ENCODE measurements at places on chromosomes 3 and 15. TPM values are rescaled to one million over a fixed set of nuclear protein-coding genes. Genes with fewer than 3 reads are reported as not detected.

GRCh38 chr3:12471241-12471640 is 13.0 kb upstream of the TSEN2 start:
- H3K27me3 ChIP-seq = peaks cover 5% of the 10 kb centered on the region
- H3K27ac ChIP-seq = no peak overlapping the region
- no peak overlapping the region for H3K4me3 ChIP-seq
- DNase-seq = peak; percentile 62
- no peaks in the 10 kb centered on the region for H3K36me3 ChIP-seq

Gene HHLA2
- not detected for total RNA-seq

Gene SYNPR
- total RNA-seq = 0.18 TPM

DNA sequence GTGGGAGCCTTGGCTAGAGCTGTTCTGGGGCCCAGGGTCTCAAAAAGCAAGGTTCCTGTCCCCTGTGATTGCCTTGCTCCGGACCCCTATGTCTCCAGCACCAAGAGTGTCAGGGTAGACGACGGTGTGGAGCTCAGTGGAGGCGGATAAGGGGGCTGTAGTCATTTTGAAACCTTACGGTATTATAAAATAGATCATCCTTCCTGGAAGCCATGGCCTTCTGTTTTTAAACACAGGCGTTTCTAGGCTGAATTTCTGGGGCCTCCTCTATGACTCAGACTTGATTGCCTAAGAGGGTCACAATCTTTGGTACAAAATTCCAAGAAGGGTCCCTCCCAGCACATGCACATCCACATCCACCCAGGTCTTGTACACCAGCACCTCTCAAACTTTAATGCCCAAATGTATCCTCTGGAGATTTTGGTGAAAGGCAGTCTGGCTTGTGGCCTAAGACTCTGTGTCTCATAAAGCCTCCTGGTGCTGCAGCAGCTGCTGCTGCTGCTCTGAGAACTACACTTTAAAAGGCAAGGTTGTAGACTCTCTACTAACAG is 70.5 kb upstream of the XCR1 start:
- no peak overlapping the region for H3K4me3 ChIP-seq
- no peak overlapping the region for H3K27ac ChIP-seq
- no peaks in the 10 kb centered on the region for H3K36me3 ChIP-seq
- no peak for DNase-seq
- no peaks in the 10 kb centered on the region for H3K27me3 ChIP-seq
- no peaks in the 10 kb centered on the region for H3K4me1 ChIP-seq

- H3K4me3 ChIP-seq = no peak overlapping the region
- peak overlapping the region; percentile 97 for H3K27ac ChIP-seq
- peaks cover 7% of the 10 kb centered on the region for H3K4me1 ChIP-seq
- DNase-seq = peak; percentile 89
- no peaks in the 10 kb centered on the region for H3K36me3 ChIP-seq
These were observed 7.2 kb downstream of the KLHL6 start for GRCh38 chr3:183548262-183548769.

Gene GPR62
- total RNA-seq = 0.40 TPM

- no peak for DNase-seq
- no peak overlapping the region for H3K4me3 ChIP-seq
- no peaks in the 10 kb centered on the region for H3K4me1 ChIP-seq
- H3K27ac ChIP-seq = no peak overlapping the region
- no peaks in the 10 kb centered on the region for H3K27me3 ChIP-seq
These were observed 28.7 kb downstream of the ATP6V1A start for GRCh38 chr3:113775516-113775915.

GRCh38 chr3:196634224-196634623 is 5.3 kb upstream of the NRROS start:
- H3K27me3 ChIP-seq = peaks cover 9% of the 10 kb centered on the region
- no peaks in the 10 kb centered on the region for H3K4me1 ChIP-seq
- DNase-seq = no peak
- no peaks in the 10 kb centered on the region for H3K36me3 ChIP-seq

- no peaks in the 10 kb centered on the region for H3K36me3 ChIP-seq
- no peak overlapping the region for H3K27ac ChIP-seq
- no peak overlapping the region for H3K4me3 ChIP-seq
- no peaks in the 10 kb centered on the region for H3K4me1 ChIP-seq
- no peaks in the 10 kb centered on the region for H3K27me3 ChIP-seq
These were observed 73.2 kb downstream of the CORO2B start for GRCh38 chr15:68651916-68652525.

Gene IL17RB
- 8.4 TPM for total RNA-seq

DNA sequence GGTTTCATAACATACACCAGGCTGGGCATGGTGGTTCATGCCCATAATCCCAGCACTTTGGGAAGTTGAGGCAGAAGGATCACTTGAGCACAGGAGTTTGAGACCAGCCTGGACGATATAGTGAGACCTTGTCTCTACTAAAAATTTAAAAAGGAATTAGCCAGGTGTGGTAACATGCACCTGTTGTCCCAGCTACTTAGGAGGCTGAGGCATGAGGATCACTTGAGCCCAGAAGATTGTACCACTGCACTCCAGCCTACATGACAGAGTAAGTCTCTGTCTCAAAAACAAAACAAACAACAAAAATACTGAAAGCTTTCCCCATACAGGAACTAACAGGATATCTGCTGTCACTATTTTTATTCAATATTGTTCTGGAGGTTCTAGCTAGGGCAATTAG is 20.9 kb downstream of the GREM1 start:
- no peak overlapping the region for H3K27ac ChIP-seq
- H3K36me3 ChIP-seq = no peaks in the 10 kb centered on the region
- DNase-seq = no peak
- no peak overlapping the region for H3K4me3 ChIP-seq

DNA sequence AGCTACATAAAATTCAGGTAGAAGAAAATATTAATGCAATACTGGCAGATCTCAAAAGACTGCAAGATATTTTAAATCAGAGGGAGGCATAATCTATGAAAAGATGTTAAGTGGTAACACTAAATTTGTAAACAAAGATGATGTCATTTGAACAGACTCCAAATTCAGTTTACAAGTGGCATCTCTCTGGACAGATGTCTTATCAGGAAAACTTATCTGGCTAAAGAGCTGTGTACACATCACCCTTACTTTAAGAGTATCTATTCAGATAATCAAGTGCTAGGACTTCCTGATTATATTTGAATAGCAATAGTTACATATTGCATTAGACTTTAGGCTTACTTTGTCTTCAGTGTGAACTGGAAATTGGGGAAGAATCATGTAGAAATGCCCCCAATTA is 231.5 kb downstream of the WDR72 start:
- no peaks in the 10 kb centered on the region for H3K36me3 ChIP-seq
- H3K4me1 ChIP-seq = peaks cover 14% of the 10 kb centered on the region
- no peak for DNase-seq
- H3K4me3 ChIP-seq = no peak overlapping the region
- H3K27ac ChIP-seq = no peak overlapping the region
- H3K27me3 ChIP-seq = no peaks in the 10 kb centered on the region

GRCh38 chr3:23653647-23654525 is 151.9 kb upstream of the UBE2E1 start:
- DNase-seq = no peak
- no peak overlapping the region for H3K4me3 ChIP-seq
- no peaks in the 10 kb centered on the region for H3K36me3 ChIP-seq
- no peaks in the 10 kb centered on the region for H3K27me3 ChIP-seq
- H3K27ac ChIP-seq = no peak overlapping the region

- peak overlapping the region; percentile 40 for H3K27ac ChIP-seq
- H3K4me3 ChIP-seq = no peak overlapping the region
- no peaks in the 10 kb centered on the region for H3K27me3 ChIP-seq
These were observed 185.3 kb downstream of the FNDC3B start for GRCh38 chr3:172224560-172225214.

Gene ZDHHC3
- 56.9 TPM for total RNA-seq

Gene MORF4L1
- total RNA-seq = 486 TPM

Gene FOXL2
- total RNA-seq = 0.27 TPM

Gene RHO
- 0.25 TPM for total RNA-seq

DNA sequence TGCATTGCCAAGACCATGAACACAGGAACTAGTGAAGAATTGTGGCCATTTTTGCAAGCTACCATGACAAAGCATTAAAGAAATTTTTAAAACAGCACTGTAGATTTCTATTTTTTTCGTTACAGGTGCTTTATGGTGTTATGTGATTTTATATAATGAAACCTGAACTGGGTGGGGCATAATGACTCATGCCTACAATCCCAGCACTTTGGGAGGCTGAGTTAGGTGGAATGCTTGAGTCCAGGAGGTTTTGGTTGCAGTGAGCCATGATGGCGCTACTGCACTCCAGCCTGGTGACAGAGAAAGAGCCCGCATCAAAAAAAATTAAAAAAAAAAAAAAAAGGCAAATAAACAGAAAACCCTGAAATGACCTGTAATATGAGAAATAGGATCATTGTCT is 846.7 kb downstream of the EPHA3 start:
- no peaks in the 10 kb centered on the region for H3K27me3 ChIP-seq
- H3K27ac ChIP-seq = no peak overlapping the region
- H3K4me3 ChIP-seq = no peak overlapping the region
- no peaks in the 10 kb centered on the region for H3K4me1 ChIP-seq
- H3K36me3 ChIP-seq = no peaks in the 10 kb centered on the region
- DNase-seq = no peak

All from endodermal cell (in vitro differentiated cells).